ENCODE measurements at places on chromosomes 16 and 17.

- no peak for DNase-seq
Observed at GRCh38 chr17:80819422-80820164, 172.0 kb upstream of the CHMP6 start.

- DNase-seq: no peak
Observed at GRCh38 chr17:42493319-42493718, 34.6 kb downstream of the ATP6V0A1 start.

DNA sequence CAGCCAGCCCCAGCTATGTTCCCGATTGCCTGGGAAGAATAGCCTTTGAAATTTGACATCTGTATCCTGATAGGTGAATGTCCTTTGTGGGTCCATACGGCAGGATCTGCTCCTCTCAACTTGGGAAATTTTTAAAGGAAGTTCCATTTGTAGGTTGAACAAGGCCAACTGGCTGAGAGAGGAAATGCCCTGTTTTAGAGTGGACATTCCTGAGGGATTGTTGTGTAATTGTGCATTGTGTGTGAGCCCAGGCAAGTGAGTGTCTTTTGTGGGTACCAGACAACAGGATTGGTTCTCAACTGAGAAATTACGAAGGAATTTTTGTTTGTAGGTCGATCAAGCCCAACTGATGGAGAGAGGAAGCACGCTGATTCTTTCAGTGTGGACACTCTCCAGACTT is 2.6 kb upstream of the CPHXL2 start:
- DNase-seq: no peak

DNA sequence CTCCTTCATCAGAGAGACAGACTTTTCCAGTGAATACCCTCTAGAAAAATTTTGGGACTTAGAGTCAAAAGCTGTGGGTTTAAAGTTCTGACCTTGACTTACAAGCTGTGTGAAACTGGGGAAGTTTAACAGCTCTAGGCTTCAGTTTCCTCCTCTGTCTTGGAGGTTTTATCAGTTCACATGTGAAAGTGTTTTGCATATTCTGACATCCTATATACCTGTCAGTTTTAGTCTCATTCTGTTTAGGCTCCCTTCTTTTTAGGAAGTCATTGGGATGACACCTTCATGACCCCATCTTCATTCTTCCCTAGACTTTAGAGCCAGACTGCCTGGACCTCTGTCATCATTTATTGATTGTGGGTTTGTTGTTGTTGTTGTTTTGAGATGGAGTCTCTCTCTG is 44.4 kb downstream of the YPEL2 start:
- no peak for DNase-seq

DNA sequence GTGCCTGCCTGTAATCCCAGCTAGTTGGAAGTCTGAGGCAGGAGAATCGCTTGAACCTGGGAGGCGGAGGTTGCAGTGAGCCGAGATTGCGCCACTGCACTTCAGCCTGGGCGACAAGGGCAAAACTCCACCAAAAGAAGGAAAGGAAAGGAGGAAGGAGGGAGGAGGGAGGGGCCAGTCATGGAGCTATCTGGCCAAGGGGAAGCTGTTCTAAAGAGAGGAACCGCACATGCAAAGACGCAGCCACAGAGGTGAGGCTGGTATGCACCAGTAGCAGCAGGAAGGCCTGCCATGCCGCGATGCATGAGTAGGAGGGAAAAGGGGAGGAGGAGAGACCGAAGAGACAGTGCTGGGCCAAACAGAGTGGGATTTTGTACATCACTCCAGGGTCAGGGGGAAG is 35.9 kb downstream of the HSBP1 start:
- DNase-seq: no peak

- no peak for DNase-seq
Observed at GRCh38 chr16:23950898-23951297, 115.1 kb downstream of the PRKCB start.

DNA sequence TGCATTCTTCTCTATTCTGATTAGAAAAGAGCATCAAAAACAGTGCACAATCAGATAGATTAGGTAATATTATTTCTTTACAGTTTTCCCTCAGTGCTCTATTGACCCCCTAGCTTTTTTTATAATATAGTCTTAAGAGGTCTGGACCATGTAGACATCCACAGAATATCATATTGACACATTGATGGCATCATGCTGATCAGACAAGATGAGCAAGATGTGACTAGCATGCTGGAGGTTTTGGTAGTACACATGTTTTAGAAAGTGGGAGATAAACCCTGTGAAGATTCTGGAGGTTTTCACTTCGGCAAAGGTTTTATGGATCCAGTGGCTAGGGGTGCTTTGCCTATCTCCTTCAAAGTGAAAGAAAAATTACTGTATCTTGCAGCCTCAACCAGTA is 2.8 kb upstream of the ABCA8 start:
- DNase-seq: no peak

DNA sequence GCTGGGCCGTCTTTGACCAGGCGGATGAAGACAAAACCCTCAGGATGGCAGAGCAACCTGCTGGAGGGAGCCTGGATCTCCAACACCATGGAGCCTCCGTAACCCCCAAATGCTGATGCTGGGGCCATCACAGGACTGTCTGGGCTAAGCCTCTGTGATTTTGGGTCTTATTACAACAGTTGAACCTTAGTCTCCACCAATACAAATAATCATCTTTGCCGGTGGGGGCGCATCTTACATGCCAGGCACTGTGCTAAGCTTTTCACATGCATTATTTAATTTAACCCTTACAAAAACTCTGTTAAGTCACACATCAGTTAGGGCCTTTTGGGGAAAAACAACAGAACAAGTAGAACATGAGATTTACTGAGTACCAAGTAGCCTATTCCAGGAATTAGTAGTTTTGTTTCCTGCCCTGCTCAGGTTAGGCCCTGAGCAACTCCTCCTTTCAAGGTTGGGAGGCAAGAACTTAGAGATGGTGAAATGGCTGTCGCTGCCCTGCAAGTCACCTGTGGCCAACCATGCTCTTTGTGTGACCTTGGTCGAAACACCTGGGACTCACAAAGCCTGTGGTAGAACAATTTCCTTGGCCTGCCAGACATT is 8.9 kb upstream of the ITGAM start:
- no peak for DNase-seq

DNA sequence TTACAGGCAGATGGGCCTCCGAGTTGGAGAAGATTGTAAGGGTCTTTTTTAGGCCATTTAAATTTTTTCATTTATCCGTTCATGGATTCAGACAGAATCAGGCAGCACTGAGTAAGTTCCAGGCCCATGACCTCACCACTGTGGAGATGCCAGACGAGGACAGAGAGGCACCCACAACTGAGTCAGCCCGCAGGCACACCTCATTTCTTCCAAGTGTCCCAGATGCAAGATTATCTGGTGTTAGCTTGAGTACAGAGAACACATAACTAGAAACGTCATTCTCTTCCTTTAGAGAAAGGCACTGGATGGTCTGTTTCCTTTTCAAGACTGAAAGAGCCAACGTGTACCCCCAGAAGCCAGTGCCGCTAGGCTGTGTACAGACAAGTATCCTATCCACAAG is 16.9 kb downstream of the CLEC16A start:
- DNase-seq: no peak

- no peak for DNase-seq
Observed at GRCh38 chr16:87970186-87970585, 19.0 kb downstream of the BANP start.

DNA sequence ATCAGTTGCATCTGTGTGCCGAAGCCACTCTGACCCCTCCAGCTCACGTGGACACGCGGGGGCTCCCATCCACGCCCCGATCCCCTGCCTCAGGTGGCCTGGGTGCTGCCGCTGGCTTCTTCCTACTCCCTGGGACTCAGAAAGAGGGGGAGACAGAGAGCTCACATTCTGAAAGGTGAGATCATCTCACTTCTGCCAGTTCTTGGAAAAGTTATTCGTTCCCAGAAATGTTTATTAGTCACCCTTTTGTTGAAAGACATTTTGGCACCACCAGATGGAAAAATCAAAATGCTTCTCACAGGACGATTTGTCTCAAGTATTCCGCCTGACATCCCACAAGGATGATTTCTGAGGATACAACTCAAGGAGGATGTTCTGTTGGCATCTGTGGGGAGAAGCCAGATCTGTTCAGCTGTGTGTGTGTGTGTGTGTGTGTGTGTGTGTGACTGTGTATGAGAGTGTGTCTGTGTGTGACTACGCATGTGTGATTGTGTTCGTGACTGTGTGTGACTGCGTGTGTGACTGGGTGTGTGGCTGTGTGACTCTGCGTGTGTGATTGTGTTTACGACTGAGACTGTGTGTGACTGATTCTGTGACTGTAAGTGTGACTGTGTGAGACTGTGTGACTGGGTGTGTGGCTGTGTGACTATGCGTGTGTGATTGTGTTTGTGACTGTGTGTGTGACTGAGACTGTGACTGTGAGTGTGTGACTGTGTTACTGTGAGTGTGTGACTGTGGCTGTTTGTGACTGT is 207.3 kb downstream of the NTN1 start:
- no peak for DNase-seq

Measured in activated T-helper 1 cell treated with Interleukin-2 at 50 U/mL for 16 hours (primary cell).